ENCODE measurements at places on chromosomes 4 and X. TPM values are rescaled to one million over a fixed set of nuclear protein-coding genes. Genes with fewer than 3 reads are reported as not detected.

The VEGFD gene
- 0.17 TPM for total RNA-seq

The ADGRG4 gene
- not detected for total RNA-seq

The NXT2 gene
- 9.8 TPM for total RNA-seq

The SSX2B gene
- not detected for total RNA-seq

The PAGE4 gene
- not detected for total RNA-seq

The LGI2 gene
- total RNA-seq: not detected

The TMEM154 gene
- total RNA-seq: 3.1 TPM

The GPRIN3 gene
- 0.51 TPM for total RNA-seq

The EVC gene
- 20.4 TPM for total RNA-seq

The ZNF674 gene
- total RNA-seq: 4.1 TPM

The CNOT6L gene
- total RNA-seq: 83.4 TPM

The MAGEC1 gene
- not detected for total RNA-seq

The IGSF1 gene
- total RNA-seq: not detected

The ADH1C gene
- total RNA-seq: not detected

The MAGEA12 gene
- not detected for total RNA-seq

The HGFAC gene
- total RNA-seq: 0.51 TPM

The CRMP1 gene
- total RNA-seq: 0.37 TPM

Measured in dermis blood vessel endothelial cell (primary cell).